ENCODE measurements at places on chromosomes 11 and 22. TPM values are rescaled to one million over a fixed set of nuclear protein-coding genes. Genes with fewer than 3 reads are reported as not detected.

The PLCB3 gene
- 17.6 TPM for total RNA-seq

The TBX1 gene
- total RNA-seq = not detected

The ARHGEF17 gene
- 46.5 TPM for total RNA-seq

The HOATZ gene
- 0.72 TPM for total RNA-seq

The OR51F1 gene
- total RNA-seq = not detected

The CSTF3 gene
- total RNA-seq = 18.5 TPM

The MRGPRX3 gene
- not detected for total RNA-seq

The MMP7 gene
- 23.8 TPM for total RNA-seq

The SCN2B gene
- total RNA-seq = 4.6 TPM

The CASP1 gene
- total RNA-seq = 38.3 TPM

The HSPB2 gene
- not detected for total RNA-seq

The MMP11 gene
- 13.7 TPM for total RNA-seq

The TEX54 gene
- not detected for total RNA-seq

The MYBPC3 gene
- total RNA-seq = 1.2 TPM

The GAS2 gene
- total RNA-seq = 7.7 TPM

The LSP1 gene
- total RNA-seq = 85.5 TPM

The MOGAT2 gene
- total RNA-seq = 1.9 TPM

The PHETA2 gene
- total RNA-seq = 15.4 TPM

The OR52I2 gene
- total RNA-seq = 4.8 TPM

The OR10A3 gene
- total RNA-seq = 1.4 TPM

The C11orf42 gene
- total RNA-seq = not detected

All from umbilical cord (tissue), 2 donors.